ENCODE measurements at places on chromosomes 2 and 18.

DNA sequence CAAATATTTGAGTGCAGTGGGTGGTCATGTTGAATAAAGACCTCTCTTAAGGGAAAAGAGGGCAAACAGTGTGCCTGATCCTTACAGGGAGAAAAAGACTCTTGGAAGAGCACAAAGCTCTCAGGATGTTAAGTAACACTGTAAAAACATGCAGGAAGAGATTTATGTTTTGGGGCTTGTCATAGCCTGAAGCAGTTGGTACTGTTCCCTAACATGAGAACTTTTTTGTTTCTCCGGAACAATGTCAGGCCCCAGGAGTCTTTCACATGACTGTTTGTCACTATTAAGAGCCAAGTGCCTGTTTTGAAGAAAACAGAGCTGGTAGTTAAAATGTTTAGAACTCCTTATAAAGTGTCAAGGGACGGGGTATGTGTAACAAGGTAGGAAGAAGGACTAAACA, 83.7 kb upstream of the B3GNT2 start:
- DNase-seq = no peak

- DNase-seq = no peak
Measured at GRCh38 chr2:200091126-200091525, 135.7 kb downstream of the MAIP1 start.

DNA sequence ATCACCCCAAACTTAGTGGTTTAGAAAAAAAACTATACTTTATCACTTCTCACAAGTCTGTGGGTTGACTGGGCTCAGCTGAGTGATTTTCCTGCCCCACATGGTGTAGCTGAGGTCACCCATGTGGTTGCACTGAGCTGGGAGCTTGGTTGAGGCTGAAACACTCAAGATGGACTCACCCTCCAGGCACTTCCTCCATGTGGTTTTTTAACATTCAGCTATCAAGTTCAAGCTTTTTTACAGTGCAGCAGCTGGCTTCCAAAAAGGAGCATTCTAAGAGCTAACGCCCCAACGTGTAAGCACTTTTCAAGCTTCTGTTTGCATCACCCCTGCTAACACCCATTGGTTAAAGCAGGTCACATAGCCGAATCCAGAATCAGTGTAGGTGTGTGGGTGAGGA, 105.9 kb upstream of the CREB1 start:
- DNase-seq = no peak

DNA sequence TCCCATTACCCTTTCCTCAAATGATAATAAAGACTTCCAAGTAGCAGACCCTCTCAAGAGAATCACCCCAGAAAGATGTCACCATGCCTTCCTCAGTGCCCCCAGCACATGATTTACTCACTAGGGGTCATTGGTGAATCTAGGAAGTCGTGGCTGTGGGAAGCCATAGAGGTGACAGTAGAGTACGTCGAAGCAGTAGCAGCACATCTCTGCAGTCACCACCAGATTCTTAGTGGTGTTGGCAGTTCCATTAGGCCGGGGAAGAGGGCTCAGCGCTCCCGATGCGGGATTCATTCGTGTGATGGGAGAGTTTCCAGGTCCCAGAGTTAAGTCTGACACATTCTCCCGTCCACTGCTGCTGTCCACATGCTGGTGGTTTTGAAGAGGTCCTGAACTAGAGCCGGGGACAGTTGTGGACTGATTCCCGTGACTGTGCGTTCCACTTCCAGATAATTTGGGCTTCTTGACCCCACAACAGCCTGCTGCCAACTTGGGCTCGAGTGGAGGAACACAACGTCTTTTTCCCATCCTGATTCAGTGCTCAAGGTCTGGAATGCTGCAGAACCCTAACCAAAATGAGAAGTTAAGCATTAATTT, 12.0 kb downstream of the AMMECR1L start:
- DNase-seq = no peak

- peak; percentile 77 for DNase-seq
Measured at GRCh38 chr18:55421615-55422419, 166.2 kb downstream of the TCF4 start.

DNA sequence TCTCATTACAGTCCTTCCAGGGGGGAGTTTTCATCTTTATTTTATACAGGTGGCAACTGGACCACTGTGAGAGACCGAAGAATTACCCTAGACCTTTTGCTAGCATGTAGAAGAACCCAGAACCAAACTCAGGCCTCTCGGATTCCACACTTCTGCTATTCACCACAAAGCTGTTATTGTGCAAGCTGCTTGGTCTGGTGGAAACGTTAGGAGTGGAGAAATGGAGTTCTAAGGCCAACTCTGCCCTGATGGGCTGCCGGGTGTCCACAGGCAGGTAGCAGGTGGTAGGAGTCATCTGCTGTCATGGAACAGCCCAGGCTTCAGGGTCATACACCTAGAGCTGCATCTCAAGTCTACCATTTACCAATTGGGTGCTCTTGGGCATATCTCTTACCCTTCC, 218.8 kb downstream of the BCL11A start:
- no peak for DNase-seq

GRCh38 chr2:8547284-8548064, 134.4 kb upstream of the ID2 start:
- DNase-seq = no peak

GRCh38 chr18:36157441-36157840, 27.7 kb downstream of the ELP2 start:
- no peak for DNase-seq

DNA sequence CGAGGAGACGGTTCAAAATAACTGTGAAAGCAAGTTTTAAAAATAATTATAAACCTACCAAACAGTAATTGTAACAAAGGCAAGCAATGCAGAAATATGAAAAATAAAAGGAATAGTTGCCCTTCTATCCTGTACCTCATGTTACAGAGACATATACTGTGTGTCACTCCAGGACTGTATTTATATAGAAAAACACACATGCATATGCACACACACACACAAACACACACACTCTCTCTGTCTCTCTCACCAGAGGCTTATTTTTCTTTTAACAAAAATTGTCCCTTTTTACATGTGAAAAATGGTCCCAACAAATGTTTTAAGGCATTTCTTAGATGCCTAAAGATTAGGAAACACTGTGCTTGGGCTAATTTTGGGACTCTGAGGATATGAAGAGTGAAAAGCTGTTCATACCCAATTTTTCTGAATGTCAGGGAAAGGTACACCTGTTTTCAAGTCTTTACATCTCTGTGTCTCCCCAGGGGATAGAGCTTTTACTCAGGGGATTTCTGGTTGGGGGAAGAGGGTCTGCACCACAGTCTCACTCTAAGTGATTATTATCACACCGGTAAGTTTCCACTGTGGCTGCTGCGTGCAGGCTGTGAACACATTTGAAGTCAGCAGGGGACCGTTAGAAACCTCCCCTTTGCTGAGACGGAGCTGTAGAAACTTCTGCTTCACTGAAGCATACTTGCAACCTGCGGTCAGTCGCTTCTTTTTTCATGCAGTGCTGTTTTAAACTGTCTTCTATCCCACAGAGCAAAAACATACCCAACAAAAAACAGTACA, 51.4 kb upstream of the SPAG16 start:
- no peak for DNase-seq

GRCh38 chr2:173999272-173999671, 34.1 kb upstream of the SP3 start:
- peak; percentile 42 for DNase-seq

GRCh38 chr2:205500065-205500464, 182.2 kb upstream of the NRP2 start:
- no peak for DNase-seq

GRCh38 chr18:63213331-63213900, 106.2 kb downstream of the BCL2 start:
- no peak for DNase-seq

GRCh38 chr2:150571121-150571520, 83.7 kb upstream of the RND3 start:
- no peak for DNase-seq

- DNase-seq = no peak
Measured at GRCh38 chr2:74548900-74549826, 4.6 kb downstream of the LOXL3 start.

DNA sequence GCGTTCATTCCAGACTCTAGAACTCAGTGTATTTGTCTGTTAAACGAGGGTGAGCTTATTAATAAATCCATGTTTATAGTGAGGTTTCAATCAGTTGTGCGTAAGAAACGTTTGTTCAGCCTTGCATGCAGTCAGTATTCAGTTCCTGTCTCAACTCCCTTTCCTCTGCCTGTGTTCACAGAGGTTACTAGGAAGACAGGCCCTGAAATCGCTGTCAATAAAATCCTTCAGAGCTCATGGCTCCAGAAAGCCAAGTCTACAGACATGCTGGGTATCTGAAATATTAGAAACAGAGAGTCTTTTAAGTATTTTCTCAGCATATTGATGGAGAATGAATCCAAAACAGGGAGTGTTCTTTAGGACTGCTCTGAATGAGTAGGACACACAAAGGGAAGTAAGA, 75.4 kb downstream of the KLF7 start:
- no peak for DNase-seq

DNA sequence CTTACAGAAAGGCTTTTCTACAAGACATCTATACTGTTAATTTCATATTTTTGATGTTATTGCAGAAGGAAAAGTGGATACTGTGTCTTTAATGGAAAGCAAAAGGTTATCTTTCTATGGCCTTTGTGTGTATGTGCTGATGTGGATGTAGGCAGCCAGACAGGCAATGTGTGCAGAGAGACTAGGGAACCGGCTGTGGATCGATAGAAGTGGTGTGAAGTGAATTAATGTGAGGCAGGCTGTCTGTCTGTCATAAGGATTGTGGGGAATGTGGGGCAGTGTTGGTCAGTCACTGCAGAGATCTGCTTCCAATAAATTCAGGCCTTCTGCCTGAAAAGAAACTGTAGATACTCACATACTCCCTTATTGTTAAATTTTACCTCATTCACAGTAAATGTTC, 156.7 kb downstream of the WDR7 start:
- no peak for DNase-seq

DNA sequence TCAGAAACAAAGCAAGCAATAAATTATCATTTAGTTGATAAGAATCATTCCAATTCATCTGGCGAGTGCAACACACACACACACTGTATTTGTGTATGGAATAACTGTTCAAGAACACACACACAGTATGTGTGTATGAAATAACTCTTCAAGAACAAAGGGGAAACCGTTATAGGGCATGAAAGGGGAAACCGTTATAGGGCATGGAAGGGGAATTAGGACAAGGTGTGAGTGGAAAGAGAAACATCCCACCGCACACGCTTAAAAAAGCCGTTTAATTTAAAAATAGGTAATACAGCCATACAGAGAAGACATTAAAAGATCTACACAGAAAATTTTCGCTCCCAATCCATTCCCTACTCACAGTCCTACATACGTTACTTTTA, 607 bp upstream of the TSN start:
- DNase-seq = no peak

GRCh38 chr2:36361396-36361795, 5.8 kb downstream of the CRIM1 start:
- no peak for DNase-seq

GRCh38 chr2:137287913-137288639, 522.7 kb downstream of the THSD7B start:
- no peak for DNase-seq

DNA sequence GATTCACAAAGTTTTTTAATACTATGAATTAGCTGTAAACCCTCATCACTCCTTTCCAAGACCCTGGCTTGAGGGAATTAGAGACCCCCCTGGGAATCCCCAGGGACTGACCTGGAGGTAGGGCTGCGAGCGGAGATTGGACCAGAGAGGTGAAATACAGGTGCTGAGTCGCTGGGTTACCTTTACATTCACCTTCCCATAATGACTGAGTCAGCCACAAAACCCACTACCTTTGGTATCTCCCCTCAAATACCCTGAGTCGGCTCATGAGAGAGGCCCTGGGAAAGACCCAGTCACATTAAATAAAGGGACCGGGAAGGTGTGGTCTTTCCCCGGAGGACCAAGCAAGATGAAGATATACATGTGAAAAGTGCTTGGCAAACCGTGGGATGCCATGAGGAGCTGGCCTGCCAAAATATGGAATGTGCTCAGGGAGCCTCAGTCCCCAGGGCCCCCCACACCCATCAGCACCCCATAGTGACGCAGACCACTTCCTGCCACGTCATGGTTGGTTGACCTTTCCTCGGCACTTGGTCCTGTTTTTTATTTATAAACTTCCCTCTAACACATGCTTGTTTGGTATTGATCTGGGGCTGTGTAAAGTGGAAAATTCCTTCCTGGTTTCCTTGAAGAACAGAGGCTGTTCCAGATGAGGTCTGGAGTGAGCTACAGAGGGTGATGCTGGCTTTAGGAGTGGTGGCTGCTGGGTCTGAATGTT, 51.4 kb downstream of the IL1RL2 start:
- DNase-seq = no peak
